T47D (cell line): ENCODE measurements at places on chromosomes 7 and 10.

- no peak for DNase-seq
These were observed 21.4 kb downstream of the PLPP4 start for GRCh38 chr10:120478386-120478785.

DNA sequence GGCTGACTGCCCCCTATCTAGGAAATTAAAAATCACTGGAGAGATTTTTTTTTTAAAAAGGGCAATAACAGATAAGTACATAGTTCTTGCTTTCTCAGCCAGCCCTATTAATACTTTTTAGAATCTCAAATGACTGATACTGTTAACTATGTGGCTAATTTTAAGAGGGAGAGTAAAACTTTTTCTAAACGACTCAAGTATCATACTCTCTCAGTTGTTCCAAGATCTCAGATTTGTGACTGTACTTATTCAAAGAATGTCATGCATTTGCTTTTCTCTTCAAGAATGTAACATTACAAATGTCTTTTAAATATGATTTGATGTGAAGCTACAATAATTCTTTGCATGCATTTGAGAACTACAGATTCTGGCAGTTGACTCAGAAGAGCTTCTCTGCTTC, 55.4 kb upstream of the RAB11FIP2 start:
- DNase-seq: no peak

GRCh38 chr7:32616625-32617024, 121.3 kb downstream of the AVL9 start:
- DNase-seq: no peak

DNA sequence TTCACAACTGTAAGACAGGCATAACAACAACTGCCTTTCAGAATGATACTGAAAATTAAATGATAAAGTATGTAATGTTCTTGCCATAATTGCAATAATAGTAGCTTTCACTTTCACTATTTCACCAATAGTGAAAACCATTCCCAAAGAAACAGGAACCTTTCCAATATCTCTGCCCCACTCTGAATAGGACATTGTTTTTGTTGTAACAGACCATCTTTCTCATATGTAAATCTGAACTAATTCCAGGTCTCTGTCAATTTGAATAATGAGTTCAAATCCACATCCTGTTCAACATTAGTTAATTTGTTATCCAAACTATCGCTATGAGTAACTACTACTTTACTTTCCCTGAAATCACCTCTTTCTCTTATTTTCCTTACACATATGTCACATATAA, 148.0 kb downstream of the LRRN3 start:
- DNase-seq: no peak

DNA sequence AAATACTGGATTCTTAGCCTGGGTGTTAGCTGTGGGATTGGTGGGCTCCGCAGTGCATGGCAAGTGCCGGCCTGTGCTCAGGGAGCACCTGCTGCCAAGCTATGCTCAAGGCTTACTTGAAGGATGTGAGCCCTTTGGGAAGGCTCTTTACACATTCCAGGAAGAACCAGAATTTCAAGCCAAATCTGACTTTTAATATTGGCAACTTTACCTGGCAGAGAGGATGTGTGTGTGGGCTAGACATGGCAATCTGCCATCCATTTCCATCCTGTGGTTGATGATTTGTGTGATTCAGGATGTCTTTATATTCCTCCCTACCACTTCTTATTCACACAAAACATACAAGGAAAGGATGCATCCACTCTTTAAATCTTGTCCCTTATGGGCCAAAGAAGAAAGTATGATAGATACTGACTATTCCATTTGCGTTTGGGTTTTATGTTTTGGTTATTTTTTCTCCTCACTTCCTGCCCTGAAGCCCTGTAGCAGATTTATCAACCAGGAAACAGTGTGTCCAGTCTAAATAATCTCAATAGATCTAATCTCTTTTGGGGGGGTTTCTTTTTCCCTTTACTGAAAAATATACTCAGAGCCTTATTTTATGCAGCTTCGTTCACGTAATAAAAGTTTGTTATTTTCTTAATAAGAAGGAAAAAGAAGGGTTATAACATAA, 247.1 kb downstream of the COBL start:
- peak; percentile 36 for DNase-seq

DNA sequence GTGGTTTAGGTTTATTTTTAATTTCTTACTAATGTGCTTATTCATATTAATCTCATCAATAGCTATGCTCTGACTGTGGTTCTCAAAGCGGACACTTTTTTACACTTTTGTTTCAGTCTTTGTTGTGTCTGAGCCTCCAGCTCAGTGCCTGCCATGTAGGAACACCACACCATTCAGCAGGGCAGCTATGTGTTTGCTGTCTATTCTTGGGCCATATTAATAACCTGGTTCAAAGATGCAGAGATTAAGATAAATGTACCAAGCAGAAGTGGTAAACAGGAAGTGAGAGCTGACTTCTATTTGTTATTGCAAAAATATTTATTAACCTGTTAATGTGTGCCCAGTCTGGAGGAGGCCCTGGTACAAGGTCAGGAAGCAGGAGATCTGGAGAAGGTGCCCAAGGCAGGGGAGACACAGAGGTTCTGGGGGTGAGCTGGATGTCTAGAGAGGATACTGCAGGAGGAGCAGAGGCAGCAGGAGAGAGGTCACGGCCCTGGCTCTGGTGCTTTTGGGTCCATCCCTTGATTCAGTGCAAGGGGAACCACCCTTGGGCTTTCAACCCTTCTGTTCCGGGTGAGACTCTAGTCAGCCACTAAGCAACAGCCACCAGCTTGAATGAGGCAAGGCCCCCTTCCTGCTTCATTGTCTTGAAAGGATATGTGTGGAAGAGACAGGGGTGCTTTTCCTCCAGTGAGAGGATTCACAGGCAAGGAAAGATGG, 1.9 kb downstream of the TBXAS1 start:
- no peak for DNase-seq

DNA sequence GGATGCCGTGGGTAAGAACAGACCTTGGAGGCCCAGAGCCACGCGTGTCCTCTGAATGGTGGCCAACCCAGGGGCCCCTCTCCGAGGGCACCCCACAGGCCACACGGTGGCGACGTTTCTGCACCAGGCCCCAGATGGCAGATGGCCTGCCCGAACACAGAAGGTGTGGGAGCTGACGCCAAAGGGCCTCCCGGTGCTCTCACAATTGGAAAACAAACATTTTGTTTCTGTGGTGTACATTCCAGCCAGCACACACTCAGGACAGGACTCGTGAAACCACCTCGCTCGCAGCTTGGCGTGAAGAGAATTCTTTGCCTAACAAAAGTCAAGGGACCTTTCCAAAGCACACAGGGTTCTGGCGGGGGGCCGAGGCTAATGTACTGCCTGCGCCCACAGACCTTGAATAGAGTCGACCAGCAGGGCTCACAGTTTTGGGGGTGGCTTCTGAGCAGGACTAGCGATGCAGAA, 112.1 kb downstream of the FAM53B start:
- DNase-seq: peak; percentile 42

DNA sequence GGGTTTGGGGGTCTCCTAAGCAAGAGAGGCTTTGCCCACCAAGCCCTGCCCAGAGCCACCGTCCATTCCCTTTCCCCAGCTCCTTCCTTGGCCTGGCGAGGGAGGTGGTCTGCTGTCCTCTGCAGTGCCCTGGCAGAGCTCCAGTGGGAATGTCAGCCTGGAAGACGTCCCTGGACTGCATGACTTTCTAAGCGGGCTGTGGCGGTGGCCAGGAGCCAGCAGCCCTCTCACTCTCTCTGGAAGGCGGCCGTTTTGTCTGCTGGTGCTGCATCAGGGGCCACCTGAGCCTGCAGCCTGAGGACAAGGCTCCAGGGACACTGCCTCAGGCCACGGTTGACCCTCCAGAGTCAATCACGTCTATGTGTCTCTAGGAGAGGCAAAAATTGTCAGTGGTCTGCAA, 271.0 kb downstream of the SKAP2 start:
- DNase-seq: no peak

DNA sequence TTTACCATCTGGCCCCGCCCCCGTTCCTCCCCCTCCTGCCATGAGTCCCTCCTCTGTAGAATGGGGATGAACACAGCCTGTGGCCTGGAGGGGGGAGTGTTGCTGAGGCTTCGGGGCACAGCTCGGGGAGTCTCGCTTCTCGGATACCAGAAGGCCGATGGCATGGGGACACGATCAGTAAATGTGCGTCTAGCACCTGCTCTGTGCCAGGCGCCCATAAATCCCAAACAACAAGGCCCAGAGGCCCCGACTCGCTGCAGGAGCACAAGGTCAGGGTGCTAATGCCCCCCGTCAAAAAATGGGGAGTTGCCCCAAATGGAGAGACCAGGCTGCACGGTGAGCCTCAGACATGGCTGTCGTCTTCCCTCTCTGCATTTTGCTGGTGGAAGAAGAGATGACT, 40.7 kb downstream of the JAKMIP3 start:
- DNase-seq: no peak

GRCh38 chr10:102545997-102546396, 42.2 kb downstream of the SUFU start:
- DNase-seq: no peak

DNA sequence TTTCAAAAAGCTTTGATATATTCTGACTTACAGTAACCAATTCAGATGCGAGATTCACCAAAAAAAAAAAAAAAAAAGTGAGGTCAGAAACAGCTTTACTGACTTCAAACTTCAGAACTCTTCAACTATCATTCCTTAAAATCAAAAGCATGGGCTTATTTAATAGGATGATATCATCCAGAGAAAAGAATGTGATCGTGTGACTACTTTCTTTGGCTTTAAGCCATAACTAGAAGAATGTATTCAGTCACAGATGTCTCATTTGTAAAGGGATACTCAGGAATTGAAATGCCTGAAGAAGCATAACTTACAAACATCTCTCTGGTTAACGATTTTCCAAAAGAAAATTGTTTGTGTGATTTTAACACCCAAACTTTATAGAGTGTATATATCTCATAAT, 11.5 kb downstream of the TPK1 start:
- DNase-seq: no peak

- peak; percentile 3 for DNase-seq
These were observed 54.5 kb downstream of the COL1A2 start for GRCh38 chr7:94449151-94449725.

- no peak for DNase-seq
These were observed 203.2 kb downstream of the ARHGAP12 start for GRCh38 chr10:31725436-31725835.

DNA sequence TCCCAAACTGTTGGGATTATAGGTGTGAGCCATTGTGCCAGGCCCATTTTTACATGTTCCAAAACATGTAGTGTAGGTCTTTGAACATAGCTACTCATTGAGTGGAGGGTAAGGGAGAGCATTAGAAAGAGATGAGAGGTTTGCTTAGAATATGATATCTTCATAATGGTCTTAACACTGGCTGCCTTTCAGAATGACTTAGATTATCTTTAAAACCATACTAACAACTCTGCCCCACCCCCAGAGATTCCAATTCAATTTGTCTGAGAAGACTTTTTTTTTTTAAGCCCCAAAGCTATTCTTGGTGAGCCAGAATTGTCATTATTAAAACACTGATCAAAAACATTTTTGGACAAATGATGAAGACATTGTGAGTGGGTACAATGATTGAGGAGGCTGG, 168.9 kb downstream of the PHTF2 start:
- no peak for DNase-seq

DNA sequence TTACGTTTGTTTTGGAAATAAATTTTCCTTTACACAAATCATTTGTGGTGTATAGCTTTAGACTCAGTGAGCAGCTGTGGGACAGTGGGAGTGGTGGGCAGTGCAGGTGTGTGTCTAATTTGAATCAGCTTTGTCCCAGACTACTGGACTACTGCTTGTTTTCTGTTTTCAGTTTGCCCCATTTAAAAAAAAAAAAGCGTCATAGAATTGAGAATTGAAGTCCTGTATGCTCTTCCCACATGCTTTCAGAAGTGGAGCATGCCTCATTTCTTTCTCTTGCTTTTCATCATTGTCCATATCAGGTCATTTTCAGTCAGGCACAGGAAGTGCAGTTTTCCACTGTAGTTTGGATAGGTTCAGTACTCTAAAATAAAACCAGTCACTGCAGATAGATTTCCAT, 66.1 kb downstream of the SHH start:
- DNase-seq: no peak

- DNase-seq: no peak
These were observed 7.4 kb downstream of the INPP5A start for GRCh38 chr10:132544744-132545658.

DNA sequence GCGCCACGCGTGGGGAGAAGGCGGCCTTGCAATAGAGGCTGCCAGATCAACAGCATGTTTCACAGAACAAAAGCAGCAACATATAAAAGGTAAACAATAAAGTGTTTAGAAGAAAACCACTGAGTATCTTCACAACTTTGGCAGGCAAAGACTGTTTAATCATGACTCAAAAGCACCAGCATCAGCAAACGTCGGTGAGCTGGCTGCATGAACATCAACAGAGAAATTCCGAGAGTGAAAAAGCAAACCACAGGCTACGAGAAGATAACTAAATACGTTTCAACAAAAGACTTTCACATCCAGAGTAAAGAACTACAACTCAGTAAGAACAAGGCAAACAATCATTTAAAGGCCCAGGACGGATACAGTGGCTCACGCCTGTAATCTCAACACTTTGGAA, 172.0 kb downstream of the MAD1L1 start:
- DNase-seq: no peak

DNA sequence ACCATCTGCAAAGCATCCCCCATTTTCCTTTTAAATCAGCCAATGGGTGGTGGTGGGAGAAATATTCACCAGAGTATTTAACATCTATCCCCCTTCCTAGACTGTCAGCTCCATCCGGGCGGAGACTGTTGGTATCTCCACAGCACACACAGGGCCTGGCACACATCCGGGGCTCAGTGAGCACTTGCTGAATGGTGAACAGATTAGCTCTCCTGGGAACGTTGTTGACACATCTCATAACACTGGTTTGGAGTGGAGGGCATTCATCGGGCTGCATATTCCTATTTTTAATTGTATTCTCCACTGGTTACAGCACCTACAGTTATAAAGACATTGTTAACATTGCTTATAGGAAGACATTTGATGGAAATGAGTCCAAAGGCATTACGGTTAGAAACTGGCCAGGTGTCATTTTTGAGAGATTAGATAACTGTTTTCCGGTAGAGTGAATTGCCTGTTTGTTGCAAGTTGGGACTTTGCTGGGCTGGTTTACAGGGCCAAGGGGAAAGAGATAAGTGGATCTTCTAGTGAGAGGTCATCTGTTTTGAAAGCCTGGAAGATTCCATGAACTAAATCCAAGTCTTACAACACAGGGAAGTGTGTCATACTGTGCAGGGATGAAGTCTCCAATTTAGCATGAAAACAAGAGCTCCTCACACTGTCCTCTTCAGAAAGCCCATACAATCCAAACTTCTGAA, 101.8 kb downstream of the EGFR start:
- no peak for DNase-seq

- DNase-seq: peak; percentile 46
These were observed 8.4 kb upstream of the INMT start for GRCh38 chr7:30743371-30744074.

- DNase-seq: no peak
These were observed 27.2 kb upstream of the WNT16 start for GRCh38 chr7:121301446-121302213.

GRCh38 chr7:141145630-141145982, 71.7 kb downstream of the TMEM178B start:
- no peak for DNase-seq

- no peak for DNase-seq
These were observed 85.5 kb downstream of the LHPP start for GRCh38 chr10:124546957-124547646.

GRCh38 chr10:116353817-116354216, 29.6 kb downstream of the CCDC172 start:
- DNase-seq: no peak

GRCh38 chr7:139455789-139456188, 27.7 kb downstream of the KLRG2 start:
- DNase-seq: no peak
